ENCODE measurements at places on chromosomes 6 and 20.

GRCh38 chr20:40192529-40192928, 496.5 kb downstream of the MAFB start:
- H3K27ac ChIP-seq = no peak overlapping the region
- no peaks in the 10 kb centered on the region for H3K4me1 ChIP-seq
- no peak for DNase-seq

GRCh38 chr6:44614396-44614795, 226.9 kb downstream of the CDC5L start:
- H3K36me3 ChIP-seq = no peaks in the 10 kb centered on the region
- H3K4me1 ChIP-seq = no peaks in the 10 kb centered on the region
- H3K27me3 ChIP-seq = 0 out of 2 replicates have a peak, but pooled peaks cover 2% of the 10 kb centered on the region

GRCh38 chr20:59820204-59821041, 113.0 kb downstream of the SYCP2 start:
- H3K36me3 ChIP-seq = no peaks in the 10 kb centered on the region
- no peak for DNase-seq
- H3K4me3 ChIP-seq = no peak overlapping the region
- H3K27me3 ChIP-seq = no peaks in the 10 kb centered on the region
- H3K27ac ChIP-seq = no peak overlapping the region

GRCh38 chr6:139392794-139393193, 18.3 kb upstream of the CITED2 start:
- H3K4me3 ChIP-seq = no peak overlapping the region
- no peaks in the 10 kb centered on the region for H3K36me3 ChIP-seq
- no peak overlapping the region for H3K27ac ChIP-seq
- peaks cover 9% of the 10 kb centered on the region for H3K27me3 ChIP-seq

DNA sequence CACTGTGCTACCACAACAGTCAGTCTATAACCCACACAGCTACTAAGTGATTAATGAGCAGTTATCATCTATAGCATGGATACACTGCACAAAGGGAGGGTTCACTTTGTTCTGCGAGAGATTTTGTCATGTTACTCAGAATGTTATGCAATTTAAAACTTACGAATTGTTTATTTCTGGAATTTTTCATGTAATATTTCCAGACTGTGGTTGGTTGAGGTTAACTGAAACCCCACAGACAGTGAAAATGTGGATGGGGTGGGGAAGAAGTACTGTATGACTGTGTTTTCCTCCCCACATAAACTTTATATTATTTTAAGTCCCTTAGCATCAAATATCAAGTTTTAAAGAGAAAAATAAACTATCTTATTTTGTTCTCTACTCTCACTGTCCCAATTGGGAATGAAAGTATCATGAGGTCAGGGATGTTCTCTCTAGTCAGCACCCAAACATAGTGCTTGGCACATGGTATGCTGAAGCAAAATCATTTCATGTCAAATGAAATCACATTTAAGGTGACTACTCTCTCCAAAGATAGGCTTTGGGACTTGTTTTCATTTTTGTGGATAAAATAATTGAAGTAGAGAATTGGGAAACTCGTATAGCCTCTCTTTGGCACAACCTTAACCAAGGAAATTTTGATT, 25.4 kb downstream of the DOP1A start:
- H3K36me3 ChIP-seq = no peaks in the 10 kb centered on the region

DNA sequence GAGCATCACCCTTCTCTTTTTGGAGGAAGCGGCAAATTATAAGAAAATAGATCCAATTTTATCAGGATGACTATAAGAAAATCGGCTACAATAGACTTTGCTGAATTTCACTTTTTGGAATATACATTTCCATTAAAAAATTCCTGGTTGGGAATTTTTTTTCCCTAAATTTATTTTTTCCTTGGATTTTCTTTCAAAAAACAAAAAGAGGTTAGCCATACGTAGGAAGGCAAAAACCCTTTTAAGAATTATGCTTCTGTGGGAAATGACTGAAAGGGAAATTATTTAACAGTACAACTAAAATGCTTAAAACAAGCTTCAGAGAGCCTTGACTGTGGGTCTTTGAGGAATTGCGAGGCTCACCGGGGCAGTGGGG, 86.9 kb downstream of the SLC22A23 start:
- no peak for DNase-seq
- no peak overlapping the region for H3K4me3 ChIP-seq
- no peak overlapping the region for H3K27ac ChIP-seq
- H3K27me3 ChIP-seq = no peaks in the 10 kb centered on the region
- H3K36me3 ChIP-seq = no peaks in the 10 kb centered on the region

DNA sequence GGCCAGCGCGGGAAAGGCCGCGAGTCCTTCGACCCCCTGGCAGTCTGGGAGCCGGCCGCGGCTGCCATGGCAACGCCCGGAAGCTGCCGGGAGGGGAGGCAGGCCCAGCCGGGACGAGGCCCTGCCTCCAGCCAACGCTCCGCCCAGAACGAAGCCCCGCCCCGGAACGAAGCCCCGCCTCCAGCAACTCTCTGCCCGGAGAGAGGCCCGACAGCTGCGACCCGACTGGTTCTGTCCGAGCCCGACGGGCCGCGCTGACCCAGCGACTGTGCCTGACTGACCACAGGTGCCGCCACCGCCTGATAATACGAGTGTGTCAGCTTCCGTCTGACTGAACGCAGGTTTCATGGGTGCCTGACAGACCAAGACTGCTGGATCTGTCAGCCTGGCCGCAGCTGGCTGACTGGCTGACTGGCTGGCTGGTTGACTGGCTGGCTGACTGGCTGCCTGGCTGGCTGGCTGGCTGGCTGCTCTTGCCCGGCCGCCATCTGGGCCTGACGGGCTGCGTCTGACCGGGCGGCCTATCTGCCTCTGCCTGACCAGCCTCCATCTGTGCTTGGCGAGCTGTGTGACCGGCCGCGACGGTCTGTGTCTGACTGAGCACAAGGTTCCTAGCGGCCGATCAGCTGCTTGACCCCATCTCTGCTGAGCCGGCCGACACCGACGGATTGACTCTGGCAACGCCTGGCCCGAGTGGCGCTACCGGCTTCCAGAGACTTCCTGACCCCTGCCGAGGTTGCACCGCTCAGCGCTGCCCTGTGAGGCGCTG, 89.7 kb upstream of the EPB41L1 start:
- H3K27me3 ChIP-seq = peaks cover 23% of the 10 kb centered on the region
- no peaks in the 10 kb centered on the region for H3K36me3 ChIP-seq
- DNase-seq = peak; percentile 63
- H3K4me3 ChIP-seq = peak overlapping the region; percentile 54

GRCh38 chr20:24676353-24676977, 207.0 kb downstream of the SYNDIG1 start:
- no peaks in the 10 kb centered on the region for H3K4me1 ChIP-seq
- no peaks in the 10 kb centered on the region for H3K27me3 ChIP-seq

GRCh38 chr20:37565134-37565811, 37.6 kb upstream of the BLCAP start:
- no peak overlapping the region for H3K4me3 ChIP-seq
- DNase-seq = no peak
- H3K27ac ChIP-seq = no peak overlapping the region
- H3K27me3 ChIP-seq = peaks cover 7% of the 10 kb centered on the region
- no peaks in the 10 kb centered on the region for H3K36me3 ChIP-seq

- no peak for DNase-seq
- no peaks in the 10 kb centered on the region for H3K4me1 ChIP-seq
- H3K27ac ChIP-seq = no peak overlapping the region
- no peaks in the 10 kb centered on the region for H3K27me3 ChIP-seq
- no peak overlapping the region for H3K4me3 ChIP-seq
- no peaks in the 10 kb centered on the region for H3K36me3 ChIP-seq
Observed at GRCh38 chr6:154583546-154584188, 73.2 kb upstream of the CNKSR3 start.

GRCh38 chr20:58655328-58656107, 4.4 kb downstream of the STX16 start:
- H3K27ac ChIP-seq = no peak overlapping the region
- peaks cover 19% of the 10 kb centered on the region for H3K4me1 ChIP-seq
- no peak for DNase-seq
- no peaks in the 10 kb centered on the region for H3K27me3 ChIP-seq
- no peaks in the 10 kb centered on the region for H3K36me3 ChIP-seq

DNA sequence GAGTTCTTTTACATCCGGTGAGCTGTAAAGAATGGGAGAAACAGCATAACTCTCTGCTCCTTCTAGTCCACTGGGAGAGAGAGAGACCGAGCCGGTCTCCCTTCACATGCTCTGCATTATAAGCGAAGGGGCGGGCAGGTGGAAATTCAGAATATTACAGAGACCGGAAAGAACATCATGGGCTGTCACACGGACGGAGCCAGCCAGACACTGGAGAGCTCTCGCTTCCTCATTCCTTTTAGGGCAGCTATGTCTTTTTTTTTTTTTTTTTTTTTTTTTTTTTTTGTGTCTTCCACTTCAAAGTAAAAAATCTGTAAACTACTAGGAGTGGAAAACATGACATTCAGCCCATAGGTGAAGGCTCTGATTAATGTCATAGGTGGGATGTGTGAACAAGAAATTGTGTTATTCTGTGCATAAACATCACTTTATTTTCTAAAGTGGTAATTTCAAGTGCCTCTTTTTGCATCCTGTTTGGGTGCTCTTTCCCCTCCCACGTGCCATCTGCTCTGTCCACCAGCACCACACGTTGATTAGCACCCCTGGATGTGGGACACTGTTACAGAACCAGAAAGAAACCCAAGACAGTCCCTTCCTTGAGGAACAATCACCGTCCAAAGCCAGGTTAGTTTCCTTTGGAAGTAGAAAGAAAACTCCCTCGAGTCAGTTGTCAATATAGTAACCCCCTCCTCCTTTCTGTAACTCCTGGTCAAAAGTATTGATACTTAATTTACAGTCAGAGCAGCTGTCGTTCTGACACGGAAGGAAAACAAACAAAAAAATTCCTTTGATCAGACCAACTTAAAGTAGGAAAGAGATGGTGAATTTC, at the start of gene TAGAP:
Gene TAGAP (minus strand): TSS at position 93 of the 829 bp plus-strand sequence. CDS start 845 bp downstream, outside the sequence.
- DNase-seq = no peak
- H3K4me3 ChIP-seq = no peak within 1 kb of the TSS
- no peaks in the 10 kb centered on the region for H3K36me3 ChIP-seq
- H3K4me1 ChIP-seq = no peaks in the 10 kb centered on the region
- H3K27ac ChIP-seq = no peak within 1 kb of the TSS

DNA sequence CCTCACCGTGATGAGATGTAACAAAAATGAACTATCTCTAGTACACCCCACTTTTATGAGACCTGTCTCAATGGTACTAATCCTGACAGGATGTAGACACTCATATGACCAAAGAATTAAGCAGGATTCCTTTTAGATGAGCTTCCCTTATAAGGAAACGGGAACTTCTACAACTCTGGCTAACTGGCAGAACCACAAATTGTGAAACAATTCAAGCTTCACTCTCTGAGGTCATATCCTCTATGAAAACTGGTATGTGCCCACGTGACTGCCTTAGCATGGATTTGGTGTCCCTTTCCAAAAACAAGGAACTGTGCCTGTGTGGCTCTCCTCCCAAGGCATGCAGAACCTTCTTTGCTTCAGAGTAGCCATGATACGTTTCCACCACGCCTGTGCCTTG, 14.1 kb upstream of the CPNE5 start:
- peaks cover 13% of the 10 kb centered on the region for H3K36me3 ChIP-seq
- H3K4me1 ChIP-seq = peaks cover 7% of the 10 kb centered on the region
- H3K27me3 ChIP-seq = no peaks in the 10 kb centered on the region
- no peak overlapping the region for H3K4me3 ChIP-seq

GRCh38 chr20:51653226-51653625, 110.7 kb upstream of the NFATC2 start:
- 0 out of 2 replicates have a peak, but pooled peaks cover 3% of the 10 kb centered on the region for H3K36me3 ChIP-seq
- H3K27ac ChIP-seq = no peak overlapping the region
- DNase-seq = no peak

Data from H1 (cell line).